Activated naive CD8-positive, alpha-beta T cell treated with anti-CD3 and anti-CD28 coated beads, Interleukin-2, amount 50 U/mL, for 16 hours (primary cell): ENCODE measurements at places on chromosomes 16 and 17.

- peak; percentile 74 for DNase-seq
Observed at GRCh38 chr17:42561897-42562387, at the start of gene COASY. Gene COASY, plus strand, starts transcription at chr17:42562148. Its CDS starts 475 bp downstream, at chr17:42562623.

DNA sequence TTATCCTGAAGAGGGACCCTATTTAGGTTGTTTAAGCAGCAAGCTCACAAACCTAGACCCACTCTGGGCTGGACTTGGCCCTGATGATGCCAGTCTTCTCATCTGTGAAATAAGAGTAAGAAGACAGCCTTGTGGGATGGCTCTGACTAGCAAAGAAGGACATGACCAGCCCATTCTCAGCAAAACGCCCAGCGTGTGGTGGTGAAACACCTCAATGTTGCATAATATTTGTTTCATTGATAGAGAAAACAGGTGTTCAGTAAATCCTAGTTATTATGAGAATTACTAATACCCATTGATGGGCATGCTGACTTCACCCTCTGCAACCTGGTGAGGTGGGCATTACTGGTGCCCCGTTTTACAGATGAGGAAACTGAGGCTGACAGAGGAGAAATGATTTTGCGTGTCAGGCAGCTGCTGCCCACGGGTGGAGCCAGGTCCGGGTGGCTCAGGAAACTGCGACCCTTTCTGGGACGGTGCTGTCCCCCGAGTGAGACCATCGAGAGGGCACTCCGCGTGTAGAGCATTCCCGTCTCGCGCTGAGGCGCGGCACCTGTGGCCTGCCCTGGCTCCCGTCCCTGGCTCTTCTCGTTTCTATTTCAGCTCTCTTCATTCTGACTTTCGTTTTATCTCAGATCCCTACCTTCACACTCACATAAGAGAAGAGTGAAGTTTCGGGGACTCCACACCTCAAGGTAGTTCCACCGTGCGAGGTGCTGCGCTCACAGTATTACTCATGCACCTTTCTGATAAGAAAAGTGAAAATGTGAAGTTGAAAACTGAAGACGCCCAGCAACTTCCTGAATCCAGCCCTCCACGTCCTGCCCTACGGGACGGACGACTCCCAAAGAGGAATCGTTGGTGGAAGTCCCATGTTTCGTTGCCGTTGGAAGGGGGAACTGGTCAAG is 48.5 kb downstream of the IRF8 start:
- peak; percentile 25 for DNase-seq

DNA sequence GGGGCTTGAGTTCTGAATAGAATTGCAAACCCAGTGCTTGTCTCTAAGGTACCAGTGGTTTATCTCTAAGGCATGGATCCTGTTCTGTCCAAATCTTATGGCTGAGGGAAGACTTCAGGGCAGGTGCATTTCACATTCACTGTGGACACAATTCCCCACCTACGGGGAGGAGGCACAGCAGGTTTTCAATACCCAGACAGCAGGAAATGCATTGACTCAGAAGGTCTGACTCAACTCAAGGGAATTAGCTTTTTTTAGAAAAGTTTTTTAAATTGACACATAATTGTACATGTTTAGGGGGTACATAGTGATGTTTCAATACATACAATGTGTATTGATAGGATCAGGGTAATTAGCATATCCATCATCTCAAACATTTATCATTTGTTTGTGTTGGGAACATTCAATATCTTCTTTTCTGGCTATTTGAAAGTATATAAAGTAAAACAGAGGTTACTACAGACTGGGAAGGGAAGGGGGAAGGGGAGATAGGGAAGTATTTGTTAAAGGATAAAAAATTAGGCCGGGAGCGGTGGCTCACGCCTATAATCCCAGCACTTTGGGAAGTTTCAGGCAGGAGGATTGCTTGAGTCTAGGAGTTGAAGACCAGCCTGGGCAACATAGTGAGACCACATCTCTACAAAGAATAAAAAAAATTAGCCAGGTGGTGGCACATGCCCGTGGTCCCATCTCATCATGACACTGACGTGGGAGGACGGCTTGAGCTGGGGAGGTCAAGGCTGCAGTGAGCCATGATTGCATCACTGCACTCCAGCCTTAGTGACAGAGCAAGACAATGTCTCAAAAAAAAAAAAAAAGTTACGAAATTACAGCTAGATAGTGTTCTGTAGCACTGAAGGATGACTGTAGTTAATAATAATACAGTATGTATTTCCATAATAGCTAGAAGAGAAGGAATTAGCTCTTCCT is 54.9 kb downstream of the RGS9 start:
- no peak for DNase-seq

DNA sequence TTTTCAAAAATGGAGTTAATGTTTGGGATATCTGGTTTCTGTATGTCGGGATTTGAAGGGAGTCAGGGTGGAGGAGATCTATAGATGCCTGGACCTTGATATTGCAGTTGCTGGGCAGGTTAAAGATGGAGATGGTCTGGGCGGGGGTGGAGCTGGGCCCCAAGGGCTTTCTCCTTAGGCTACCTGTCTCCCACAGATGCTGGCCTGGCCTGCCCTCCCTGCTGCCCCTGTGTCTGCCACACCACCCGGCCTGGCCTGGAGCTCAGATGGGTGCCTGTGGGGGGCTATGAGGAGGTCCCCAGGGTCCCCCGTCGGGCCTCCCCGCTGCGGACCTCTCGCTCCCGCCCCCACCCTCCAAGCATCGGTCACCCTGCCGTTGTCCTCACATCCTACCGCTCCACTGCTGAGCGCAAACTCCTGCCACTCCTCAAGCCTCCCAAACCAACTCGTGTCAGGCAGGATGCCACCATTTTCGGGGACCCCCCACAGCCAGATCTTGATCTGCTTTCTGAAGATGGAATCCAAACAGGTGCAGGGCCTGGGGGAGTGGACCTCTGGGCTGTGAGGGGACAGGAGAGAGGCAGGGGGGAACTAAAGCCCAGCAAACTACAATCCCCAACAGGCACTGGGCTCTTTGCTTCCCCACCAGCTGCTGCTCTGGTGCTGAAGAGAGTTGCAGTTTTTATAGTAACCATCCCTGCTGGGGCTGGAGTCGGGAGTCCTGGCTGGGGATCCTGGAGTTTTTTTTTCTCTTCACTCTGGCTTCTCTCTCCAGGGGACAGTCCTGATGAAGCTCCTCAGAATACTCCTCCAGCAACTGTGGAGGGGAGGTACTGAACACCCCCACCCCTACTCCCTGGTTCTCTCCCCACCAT is 2.9 kb downstream of the ARHGEF15 start:
- DNase-seq, result no peak

DNA sequence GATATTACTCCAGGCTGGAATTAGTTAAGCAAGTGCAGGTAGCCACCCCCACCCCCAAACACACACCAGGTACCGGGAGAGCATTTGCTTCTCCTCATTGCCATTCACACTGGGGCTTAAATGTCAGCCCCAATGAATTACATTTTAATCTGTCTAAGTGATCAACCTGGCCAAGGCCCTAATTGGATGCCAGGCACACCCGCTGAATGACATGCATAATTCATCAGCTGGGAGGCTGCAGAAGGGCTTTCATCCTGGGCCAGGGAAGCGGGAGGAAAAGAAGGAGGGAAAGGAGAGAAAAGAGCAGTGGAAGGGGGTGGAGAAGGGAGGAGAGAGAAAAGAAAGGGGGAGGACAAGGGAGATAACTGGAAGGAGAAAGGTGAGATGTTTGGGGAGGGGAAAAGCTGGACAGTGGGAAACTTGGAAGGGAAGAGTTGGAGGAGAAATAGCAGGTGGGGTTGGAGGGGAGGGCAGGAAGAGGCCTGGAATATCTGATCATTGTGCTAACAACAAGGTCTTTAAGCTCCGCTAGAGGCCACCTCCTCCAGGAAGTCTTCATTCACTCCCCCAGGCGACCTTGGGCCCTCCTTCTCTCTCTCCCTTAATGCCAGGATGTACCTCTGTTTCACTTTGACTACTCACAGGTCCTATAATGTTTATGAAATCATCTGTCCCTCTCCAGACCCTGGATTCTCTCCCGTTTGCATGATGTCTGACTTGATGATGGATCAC is 40.1 kb upstream of the CES5A start:
- DNase-seq, result no peak

- DNase-seq, result no peak
Observed at GRCh38 chr17:17752821-17753321, 71.6 kb downstream of the RAI1 start.

- DNase-seq, result no peak
Observed at GRCh38 chr16:3963886-3964685, 83.6 kb upstream of the CREBBP start.

- DNase-seq, result no peak
Observed at GRCh38 chr16:4927661-4928060, 9.3 kb downstream of the PPL start.

DNA sequence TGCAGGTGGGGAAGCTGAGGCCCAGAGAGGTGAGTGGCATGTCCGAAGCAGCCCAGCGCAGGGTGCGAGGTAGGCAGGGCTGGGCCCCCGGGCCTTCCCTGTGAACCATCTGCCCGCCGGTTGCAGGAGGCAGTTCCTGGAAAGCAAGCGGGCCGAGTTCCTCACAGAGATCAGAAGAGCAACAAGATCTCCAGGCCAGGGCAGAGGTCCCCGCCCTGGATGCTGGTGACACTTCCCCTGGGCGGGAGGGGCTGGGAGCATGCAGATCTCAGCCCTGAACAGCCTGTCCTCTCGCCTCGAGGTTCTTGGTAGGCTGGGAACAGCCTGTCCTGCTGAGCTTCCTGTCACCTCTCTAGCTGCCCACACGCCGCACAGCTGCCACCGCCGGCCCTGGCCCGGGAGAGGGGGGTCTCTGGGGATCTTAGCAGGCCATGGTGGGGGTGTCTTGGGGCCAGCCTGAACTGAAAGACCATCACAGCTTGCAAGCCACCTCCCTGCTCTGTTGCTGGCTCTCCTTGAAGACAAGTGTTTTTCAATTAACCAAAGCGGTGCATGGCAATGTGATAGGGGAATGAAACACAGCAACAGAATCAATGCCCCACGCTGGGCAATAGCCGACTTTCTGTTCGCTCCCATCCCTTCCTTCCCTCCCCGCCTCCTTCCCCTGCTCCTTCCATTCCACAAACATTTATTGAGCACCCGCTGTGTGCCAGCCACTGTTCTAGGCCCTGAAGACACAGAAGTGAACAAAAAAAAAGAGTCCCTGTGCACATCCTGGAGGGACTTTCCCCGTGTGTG is 31.7 kb downstream of the SOCS1 start:
- DNase-seq, result no peak

GRCh38 chr17:37142294-37142896 is 193.6 kb downstream of the AATF start:
- DNase-seq, result no peak

GRCh38 chr16:64276646-64277045 is 845.2 kb downstream of the CDH11 start:
- no peak for DNase-seq

GRCh38 chr16:77790009-77790372 is 1.6 kb downstream of the VAT1L start:
- DNase-seq, result no peak

DNA sequence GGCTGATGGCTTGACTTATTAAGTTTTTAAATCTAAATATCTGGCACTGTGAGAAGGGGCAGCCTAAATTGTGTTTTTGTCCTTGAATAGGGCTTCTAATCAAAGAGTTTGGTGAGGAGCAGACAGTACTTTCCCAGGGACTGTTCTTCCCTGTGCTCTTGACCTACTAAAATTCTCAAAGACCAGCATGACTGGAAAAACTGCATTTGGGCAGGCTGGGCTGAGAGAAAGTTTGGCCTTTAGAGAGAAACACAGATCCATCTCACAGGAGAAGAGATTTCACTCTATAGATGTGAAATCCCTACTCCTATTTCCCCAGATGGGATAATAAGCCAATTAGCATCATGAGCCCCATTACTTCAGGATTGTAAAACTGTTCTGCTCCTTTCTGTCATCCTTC is 7.3 kb downstream of the PCTP start:
- DNase-seq, result no peak

DNA sequence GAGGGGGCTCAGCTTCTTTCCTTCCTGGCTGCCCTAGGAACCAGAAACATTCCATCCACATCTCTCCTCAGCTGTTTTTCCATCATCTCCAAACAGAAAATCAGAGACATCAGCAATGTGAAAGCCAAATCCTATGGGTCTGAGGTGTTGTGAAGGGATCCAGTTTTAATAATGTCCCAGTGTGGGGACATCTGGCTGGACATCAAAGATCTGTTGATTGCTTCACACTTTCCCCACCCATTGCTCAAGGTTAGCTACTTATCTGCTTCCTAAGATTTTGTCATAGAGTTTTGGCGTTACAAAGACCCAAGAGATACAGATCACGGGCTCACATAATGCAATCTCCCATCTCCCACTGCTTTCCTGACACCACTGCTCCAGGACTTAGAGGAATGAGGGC is 47.8 kb upstream of the AXIN2 start:
- DNase-seq, result no peak

GRCh38 chr17:71440513-71440912 is 680.3 kb upstream of the SOX9 start:
- no peak for DNase-seq

DNA sequence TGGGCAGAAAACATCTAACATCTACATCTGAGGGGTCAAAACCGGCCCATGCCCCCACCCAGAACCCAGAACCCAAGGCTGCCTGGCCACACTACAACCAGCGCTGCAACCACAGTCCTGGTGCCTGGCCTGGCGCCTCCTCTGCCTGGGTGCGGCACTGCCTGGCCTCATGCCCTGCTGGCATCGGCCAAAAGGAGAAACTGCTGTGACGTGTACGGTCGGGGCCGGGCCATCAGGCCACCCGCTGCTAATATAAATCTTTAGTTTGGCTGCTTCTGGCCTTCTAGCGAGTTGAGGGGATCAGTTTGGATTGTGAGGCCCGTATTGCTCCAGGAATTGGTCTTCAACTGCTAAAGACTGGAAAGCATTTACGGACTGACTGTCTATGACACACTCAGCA is 22.8 kb downstream of the TMEM204 start:
- no peak for DNase-seq

DNA sequence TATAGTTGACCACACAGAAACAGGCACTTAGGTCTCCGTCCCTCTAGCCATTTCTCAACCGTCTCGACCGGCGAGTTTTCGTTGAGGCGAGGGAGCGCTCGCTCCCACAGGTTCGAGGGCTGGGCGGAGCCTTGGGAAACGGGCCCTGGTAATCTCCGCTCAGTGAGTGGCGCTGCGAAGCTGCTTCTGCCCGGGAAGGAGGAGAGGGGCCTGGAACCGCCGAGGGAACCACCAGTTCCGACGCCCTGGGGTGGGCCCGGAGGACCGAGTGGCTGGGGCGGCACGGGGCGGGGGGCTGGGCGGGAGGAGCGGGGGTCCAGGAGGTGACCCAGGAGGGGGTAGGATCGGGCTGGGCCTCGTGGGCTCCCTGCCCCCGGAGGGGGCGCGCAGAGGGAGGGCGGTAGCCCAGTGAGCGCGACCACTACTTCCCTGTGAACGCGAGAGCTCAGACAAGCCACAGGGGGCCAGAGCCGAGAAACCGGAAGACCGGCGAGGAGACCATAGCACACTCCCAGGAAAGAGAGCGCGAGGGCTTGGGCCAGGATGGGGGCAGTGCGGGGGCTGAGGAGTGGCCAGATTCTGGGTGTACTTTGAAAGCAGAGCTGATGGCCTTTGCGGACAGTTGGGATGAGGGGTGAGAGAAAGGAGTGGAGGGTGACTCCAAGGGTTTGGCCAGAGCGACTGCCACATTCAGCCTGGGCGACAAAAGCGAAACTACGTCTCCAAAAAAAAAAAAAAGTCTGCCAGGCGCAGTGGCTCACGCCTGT is 29.9 kb upstream of the ARL4D start:
- no peak for DNase-seq
